ENCODE measurements at places on chromosomes 6 and 20. TPM values are rescaled to one million over a fixed set of nuclear protein-coding genes. Genes with fewer than 3 reads are reported as not detected.

The HTR1E gene
- total RNA-seq = not detected

The TRIM15 gene
- total RNA-seq = not detected

The SPATS1 gene
- total RNA-seq = under 0.01 TPM

The TXLNB gene
- 1.5 TPM for total RNA-seq

The FERMT1 gene
- 3.3 TPM for total RNA-seq

The IPCEF1 gene
- total RNA-seq = 0.26 TPM

The MCHR2 gene
- not detected for total RNA-seq

The NELFE gene
- 85.5 TPM for total RNA-seq

The GRM1 gene
- total RNA-seq = 0.17 TPM

The SCUBE3 gene
- under 0.01 TPM for total RNA-seq

The CNBD2 gene
- total RNA-seq = 2.6 TPM

The CBLN4 gene
- not detected for total RNA-seq

The DNAH8 gene
- under 0.01 TPM for total RNA-seq

The KIFC1 gene
- total RNA-seq = 5.3 TPM

The BTN1A1 gene
- total RNA-seq = not detected

The CLVS2 gene
- total RNA-seq = not detected

The ITPR3 gene
- 43.4 TPM for total RNA-seq

The MYH7B gene
- 0.26 TPM for total RNA-seq

The RTN4IP1 gene
- 5.9 TPM for total RNA-seq

The GPR6 gene
- not detected for total RNA-seq

The OR2H1 gene
- total RNA-seq = not detected

All from fibroblast of lung (primary cell).